ENCODE measurements at places on chromosomes 13 and 19. TPM values are rescaled to one million over a fixed set of nuclear protein-coding genes. Genes with fewer than 3 reads are reported as not detected.

CACNA1A gene
- 39.8 TPM for total RNA-seq

GRCh38 chr13:37303606-37304005 lies 198.1 kb upstream of the CSNK1A1L start:
- H3K4me3 ChIP-seq: no peak overlapping the region
- H3K4me1 ChIP-seq: no peaks in the 10 kb centered on the region
- DNase-seq: no peak
- H3K27me3 ChIP-seq: no peaks in the 10 kb centered on the region
- no peak overlapping the region for H3K27ac ChIP-seq
- H3K36me3 ChIP-seq: no peaks in the 10 kb centered on the region

- peaks cover 44% of the 10 kb centered on the region for H3K36me3 ChIP-seq
- H3K4me3 ChIP-seq: peak overlapping the region; percentile 64
- no peaks in the 10 kb centered on the region for H3K27me3 ChIP-seq
- no peak for DNase-seq
These were observed 662 bp downstream of the CBARP start for GRCh38 chr19:1237027-1237659.

DNA sequence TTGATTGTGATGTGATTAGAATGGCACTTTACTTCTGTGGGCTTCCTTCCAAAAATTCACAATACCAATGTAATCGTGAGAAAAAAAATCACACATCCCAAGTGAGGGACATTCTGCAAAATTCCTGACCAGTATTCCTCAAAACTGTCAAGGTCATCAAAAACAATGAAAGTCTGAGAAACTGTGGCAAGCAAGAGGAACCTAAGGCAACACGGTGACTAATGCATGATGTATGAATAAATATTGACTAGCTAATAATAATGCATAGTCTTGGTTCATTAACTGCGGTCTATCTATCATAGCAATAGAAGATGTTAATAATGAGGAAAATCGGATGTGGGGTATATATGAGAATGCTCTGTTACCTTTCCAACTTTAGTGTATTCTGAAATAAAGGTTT lies 159.0 kb downstream of the RFC3 start:
- H3K36me3 ChIP-seq: no peaks in the 10 kb centered on the region
- DNase-seq: no peak
- no peaks in the 10 kb centered on the region for H3K27me3 ChIP-seq
- no peaks in the 10 kb centered on the region for H3K4me1 ChIP-seq
- no peak overlapping the region for H3K4me3 ChIP-seq

DNA sequence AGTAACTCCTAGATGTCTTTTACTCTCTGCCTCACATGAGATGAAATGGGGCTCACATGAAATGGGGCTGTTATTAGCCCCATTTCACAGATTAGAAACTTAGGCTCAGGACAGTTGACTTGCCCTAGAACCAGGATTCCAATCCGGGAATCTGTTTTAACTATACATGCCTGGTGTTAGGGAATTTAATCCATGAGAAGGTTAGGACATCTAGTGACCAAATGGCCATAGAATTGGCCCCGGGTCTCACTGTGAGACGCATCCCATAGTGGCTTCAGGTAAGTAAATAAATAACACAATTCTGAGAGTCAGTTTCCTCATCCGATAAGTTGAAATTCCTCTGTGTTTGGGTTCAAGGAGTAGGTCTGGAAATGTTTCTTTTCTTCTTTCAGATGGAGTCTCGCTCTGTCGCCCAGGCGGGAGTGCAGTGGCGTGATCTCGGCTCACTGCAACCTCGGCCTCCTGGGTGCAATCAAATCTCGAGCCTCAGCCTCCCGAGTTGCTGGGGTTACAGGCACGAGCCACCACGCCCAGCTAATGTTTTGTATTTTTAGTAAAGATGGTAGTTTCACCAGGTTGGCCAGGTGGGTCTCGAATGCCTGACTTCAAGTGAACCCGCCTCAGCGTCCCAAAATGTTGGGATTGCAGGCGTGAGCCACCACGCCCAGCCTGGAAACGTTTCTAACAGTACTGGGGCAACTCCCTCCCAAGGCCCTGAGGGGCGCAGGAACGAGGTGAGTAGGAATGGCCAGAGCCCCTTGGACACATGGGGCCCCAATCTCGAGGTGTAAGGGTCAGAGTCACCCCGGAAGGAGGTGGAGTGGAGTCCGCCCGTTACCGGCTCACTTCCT lies 1.2 kb upstream of the ZNF574 start:
- H3K4me3 ChIP-seq: peak overlapping the region; percentile 88
- H3K4me1 ChIP-seq: peaks cover 30% of the 10 kb centered on the region
- H3K27ac ChIP-seq: peak overlapping the region; percentile 98
- H3K27me3 ChIP-seq: no peaks in the 10 kb centered on the region

DNA sequence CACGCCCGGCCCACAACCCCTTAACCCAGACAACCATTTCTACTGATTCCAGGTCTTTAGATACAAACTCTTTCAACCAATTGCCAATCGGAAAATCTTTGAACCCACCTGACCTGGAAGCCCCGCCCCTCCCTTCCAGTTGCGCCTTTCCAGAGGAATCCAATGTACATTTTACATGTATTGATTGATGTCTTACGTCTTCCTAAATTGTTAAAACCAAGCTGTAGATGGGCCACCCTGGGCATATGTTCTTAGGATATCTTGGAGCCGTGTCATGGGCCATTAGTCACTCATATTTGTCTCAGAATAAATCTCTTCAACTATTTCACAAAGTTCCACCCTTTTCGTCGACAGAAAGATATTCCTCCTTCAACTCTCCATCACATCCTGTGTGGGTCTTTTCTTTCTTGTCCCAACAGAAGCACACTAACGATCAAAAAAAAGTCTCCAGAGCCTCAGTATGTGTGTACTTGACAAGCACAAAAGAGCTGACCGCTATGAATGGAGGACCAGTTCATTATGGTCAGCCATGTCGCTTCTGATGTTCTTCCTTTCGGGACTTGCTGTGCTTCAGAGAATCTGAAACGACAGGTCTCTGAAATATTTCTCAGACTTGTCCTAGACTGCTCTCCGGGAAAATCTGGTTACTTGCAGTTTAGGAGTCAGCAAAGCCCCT lies 601 bp upstream of the ZNF749 start:
- H3K4me1 ChIP-seq: peaks cover 16% of the 10 kb centered on the region
- peaks cover 10% of the 10 kb centered on the region for H3K36me3 ChIP-seq
- H3K27me3 ChIP-seq: no peaks in the 10 kb centered on the region
- peak overlapping the region; percentile 83 for H3K4me3 ChIP-seq

DNA sequence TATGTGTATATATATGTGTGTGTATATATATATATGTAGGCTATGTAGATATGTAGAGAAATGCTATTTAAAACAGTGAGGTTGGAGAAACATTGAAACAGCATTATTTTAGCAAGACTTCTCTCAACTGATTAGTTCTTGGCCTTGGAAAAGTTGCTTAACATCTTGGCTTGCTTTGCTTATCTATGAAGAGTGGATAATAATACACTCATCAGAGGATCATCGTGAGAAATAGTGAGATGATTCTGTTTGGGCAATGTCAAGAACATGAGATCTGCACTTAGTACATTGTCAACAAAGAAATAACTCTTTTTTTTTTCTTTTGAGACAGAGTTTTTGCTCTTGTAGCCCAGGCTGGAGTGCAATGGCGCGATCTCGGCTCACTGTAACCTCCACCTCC lies 128.3 kb downstream of the KLF5 start:
- no peaks in the 10 kb centered on the region for H3K36me3 ChIP-seq
- no peak for DNase-seq
- H3K27me3 ChIP-seq: no peaks in the 10 kb centered on the region
- no peak overlapping the region for H3K27ac ChIP-seq
- H3K4me3 ChIP-seq: no peak overlapping the region
- H3K4me1 ChIP-seq: no peaks in the 10 kb centered on the region

Data from spinal cord (tissue), 10 donors.